ENCODE measurements at places on chromosomes 1 and 21.

GRCh38 chr1:106817575-106817974 lies 238.9 kb upstream of the PRMT6 start:
- no peak for DNase-seq

- DNase-seq = no peak
Measured at GRCh38 chr1:15207031-15207828, 39.8 kb upstream of the FHAD1 start.

DNA sequence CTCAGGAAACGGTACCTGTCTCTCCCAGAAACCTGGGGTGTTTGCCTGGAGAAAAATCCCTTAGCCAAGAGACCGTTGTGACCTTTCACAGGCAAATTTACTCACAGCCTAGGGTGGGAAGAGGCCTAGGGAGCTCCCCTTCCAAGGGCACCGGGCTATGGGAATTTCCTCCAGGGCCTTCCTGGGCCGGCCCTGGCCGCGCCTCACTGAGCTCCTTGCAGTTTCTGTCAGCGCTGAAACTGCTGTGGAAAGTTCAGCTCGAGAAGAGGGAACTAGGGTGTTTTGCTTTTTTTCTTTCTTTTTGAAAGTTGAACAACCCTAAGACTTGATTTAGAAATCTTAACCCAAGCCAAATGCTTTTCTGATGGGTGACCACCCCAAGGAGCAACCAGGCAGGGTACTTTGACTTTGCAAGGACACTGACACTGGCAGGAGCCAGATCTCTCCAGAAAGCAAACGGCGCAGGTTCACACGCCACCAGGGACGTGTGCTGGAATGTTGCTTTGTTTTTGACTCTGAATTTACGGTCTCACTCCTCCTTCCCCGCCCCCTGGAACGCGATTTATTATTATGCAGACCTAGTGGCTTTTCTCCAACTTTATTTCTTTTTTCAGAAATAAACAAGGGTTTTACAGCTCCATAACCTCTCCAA lies 229.6 kb upstream of the JUN start:
- DNase-seq = no peak

- no peak for DNase-seq
Measured at GRCh38 chr1:44243782-44244495, 30.7 kb downstream of the DMAP1 start.

- no peak for DNase-seq
Measured at GRCh38 chr1:62905872-62906271, 121.9 kb downstream of the ATG4C start.

- DNase-seq = no peak
Measured at GRCh38 chr21:33039536-33039935, 13.8 kb downstream of the OLIG2 start.

DNA sequence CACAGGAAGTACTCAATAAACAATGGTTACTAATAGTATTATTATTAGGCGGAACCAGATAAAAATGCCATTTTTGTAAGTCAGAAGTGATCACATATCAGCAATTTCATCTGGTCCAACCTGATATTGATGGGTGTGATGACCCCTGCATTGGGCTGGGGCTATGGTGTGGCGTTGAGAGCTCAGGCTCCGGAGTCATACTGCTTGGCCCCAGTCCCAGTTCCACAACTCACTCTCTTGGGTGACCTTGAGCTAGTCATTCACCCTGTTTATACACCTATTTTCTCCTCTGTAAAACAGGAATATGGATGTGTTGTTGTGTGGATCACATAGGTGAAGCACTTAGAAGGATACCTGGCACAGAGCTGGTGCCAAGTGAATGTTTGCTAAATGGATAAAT lies 229.4 kb upstream of the POU3F1 start:
- no peak for DNase-seq

DNA sequence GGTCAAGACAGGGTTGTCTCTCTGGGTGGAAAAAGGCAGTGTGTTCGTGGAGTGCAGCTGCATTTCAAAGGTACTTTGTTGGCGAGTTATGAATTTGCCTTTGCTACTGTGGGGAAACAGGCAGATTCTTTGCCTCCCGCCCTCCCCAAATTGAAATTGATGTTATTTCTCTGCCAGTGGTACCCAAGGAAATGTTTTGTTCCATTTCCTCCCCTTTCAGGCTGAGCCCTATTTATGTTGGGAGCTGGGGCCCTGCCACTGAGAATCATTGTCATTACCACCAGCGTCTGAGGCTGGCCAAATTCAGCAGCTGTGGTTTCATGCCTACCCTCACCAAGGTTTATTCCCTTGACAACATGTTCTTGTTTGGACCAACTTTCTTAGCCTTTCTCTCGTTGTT lies 48.5 kb upstream of the OLIG2 start:
- no peak for DNase-seq

DNA sequence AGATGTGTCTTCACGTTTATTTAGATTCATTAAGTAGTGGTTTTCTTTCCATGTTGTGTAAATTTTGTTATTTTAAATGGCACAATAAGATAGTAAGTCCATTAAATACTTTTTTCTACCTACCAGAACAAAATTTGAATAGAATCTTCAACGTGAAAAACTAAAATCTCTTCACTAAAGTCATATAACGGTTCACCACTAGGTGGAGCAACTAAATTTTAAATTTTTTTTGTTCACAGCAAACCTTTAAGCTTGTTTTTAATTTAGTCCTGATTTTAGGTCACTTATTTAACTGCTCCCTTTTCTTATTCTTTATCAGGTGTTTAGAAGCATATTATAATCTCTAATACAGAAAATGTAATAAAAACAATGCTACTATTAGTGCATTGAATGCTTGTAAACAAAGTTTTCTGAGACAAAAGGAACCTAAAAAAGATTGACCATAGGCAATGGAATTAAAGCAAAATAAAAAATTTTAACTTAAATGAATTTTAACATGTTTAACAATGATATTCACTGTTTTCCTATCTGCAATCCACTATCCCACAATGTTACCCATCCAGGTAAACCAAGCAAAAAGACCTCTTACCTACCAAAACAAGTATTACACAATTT lies 28.3 kb upstream of the PKN2 start:
- no peak for DNase-seq

GRCh38 chr1:93699503-93700168 lies 18.0 kb upstream of the BCAR3 start:
- DNase-seq = no peak

GRCh38 chr1:246824541-246824940 lies 100.3 kb downstream of the SCCPDH start:
- no peak for DNase-seq

GRCh38 chr1:19353596-19353995 lies 41.5 kb downstream of the SLC66A1 start:
- no peak for DNase-seq

DNA sequence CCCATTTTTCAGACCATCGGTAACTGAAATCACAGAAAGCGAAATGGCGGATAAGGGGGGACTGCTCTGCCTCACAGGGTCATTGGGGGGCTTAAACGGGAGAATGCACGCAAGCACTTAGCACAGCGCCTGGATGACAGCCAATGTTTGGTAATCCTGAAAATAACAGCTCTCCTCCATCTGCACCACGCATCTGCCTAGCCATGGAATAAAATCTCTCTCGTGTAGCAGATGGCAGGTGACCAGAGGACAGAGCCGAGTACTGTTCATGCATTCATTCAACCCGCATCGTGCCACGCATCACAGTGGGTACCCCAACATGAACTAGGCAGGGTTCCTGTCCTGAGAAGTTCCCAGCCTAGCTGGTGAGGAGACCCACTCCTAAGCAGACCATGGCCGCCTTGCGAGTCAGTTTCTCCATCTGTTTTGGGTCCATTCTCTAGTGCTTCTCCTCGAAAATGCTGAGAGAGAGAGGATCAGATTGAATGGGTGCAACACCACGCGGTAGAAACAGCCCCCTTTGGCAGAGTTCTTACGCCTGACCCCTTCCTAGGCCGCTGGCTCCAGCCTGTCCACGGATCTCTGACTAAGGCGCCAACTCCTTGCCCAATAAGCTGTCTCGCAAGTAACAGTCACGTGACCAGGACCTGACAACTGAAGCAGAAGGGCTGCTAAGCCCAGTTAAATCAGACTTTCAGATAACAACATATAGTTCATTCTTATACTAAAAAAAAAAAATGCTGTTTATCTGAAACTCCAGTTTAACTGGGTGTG lies 7.3 kb downstream of the SLC1A7 start:
- no peak for DNase-seq

GRCh38 chr1:21182181-21182731 lies 5.6 kb upstream of the EIF4G3 start:
- no peak for DNase-seq

DNA sequence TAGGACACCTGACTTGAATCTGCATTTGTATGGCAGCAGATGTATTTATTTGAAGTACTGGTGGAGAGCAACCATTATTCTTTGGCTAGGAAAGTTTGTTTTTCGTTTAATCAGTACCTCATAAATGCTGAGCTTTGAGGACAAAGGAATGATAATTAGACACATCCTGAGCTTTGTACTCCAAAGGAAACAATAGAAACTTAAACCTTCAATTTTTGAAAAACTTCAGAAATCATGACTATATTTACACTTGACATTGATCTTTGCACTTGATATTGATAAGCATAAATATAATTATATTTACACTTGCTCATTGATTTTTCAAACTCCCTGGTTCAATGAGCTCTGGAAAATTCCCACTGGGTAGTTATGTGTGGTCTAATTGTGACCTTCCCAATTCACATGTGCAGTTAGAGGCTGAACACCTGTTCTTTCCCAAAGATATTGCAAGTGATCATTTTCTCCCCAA lies 10.7 kb downstream of the PATJ start:
- DNase-seq = peak; percentile 19

DNA sequence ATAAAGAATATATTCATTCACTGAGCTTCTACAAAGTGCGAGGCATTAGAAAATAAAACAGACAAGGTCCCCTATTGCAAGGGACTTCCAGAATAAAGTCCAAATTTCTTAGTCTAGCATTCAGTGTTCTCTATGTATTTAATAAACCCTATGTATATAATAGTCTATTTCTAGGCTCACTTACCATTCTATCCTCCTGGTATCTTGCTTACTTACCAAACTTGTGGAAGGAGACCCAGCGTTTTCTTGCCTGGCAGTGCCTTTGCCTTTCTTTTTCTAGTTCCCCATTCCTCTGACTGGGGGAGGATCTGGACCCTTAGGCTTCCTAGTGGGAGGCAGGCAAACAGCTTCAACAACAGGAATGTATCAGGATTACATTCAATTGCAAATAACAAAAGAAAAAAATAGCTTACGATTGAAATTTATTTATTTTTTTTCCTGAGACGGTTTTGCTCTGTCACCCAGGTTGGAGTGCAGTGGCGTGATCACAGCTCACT lies 690 bp upstream of the RNF19B start:
- DNase-seq = no peak

DNA sequence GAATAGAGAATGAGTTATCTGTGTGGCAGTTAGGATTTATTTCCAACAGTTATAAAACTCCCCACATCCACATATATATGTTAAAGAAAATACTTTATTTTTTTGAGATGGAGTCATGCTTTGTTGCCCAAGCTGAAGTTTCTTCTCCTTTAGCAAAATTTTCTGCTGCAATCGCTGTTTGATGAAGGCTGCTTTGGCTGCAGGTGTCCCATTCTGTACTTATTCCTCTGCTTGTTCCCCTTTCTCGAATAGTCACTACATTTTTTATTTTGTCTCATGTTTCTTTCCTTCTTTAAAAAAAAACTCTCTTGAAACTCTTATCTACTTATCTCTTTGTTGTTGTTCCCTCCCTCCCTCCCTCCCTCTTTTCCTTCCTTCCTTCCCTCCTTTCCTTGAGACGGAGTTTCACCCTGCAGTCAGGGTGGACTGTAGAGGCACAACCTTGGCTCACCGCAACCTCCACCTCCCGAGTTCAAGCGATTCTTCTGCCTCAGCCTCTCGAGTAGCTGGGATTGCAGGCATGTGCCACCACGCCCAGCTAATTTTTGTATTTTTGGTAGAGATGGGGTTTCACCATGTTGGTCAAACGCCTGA lies 10.6 kb downstream of the OR2W3 start:
- DNase-seq = no peak

DNA sequence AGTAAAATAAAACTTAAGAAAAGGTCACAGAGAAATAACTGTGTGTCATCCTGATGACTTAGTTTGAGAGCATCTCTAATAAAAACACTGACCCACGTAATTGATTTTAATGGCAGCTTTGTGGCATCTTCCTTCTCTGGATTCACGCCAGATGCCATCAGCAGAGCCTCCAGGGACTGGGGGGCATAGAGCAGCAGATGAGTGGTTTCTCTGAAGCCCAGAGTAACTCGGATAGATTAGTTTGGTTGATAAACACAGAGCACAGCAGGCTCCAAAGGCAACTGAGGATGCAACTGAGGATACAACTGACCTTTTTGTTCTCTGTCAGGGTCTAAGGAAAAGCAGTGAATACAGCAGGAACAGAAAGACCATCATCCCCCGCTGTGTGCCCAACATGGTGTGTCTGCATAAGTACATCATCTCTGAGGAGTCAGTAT lies 180.8 kb downstream of the RPS6KC1 start:
- peak; percentile 69 for DNase-seq

DNA sequence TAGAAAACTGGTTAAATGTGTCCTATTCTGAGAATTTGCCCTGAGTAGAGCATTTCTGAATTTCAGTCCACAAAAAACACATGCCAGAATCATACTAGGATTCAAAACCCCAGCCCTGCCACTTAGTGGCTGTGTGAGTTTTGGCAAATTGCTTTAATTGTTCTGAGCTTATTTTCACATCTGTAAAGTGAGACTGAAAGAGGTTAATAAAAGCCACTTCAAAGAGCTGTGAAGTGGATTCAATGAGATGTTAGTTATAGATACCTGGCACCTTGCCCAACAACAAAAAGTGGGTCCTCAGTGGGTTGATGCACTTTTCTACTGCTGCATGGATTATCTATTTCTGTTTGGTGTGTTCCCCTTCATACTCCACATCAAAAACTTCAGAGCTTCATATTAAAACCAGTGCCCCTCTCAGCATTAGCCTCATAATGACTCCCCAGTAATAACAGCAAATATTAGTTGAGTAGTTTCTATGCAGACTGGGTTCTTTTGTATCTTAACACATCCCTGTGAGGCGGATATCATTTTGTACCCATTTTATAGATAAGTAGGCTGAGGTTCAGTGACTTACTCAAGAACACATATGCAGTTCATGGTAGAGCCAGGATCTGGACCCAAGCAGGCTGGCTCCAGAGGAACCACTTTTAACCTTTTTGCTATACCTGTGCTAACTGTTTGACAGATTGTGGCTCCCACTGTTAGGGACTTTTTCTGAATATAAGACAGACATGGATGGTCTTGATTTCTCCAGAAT lies 14.2 kb upstream of the ADORA3 start:
- DNase-seq = no peak

Measured in NCI-H1930 (cell line).